Stimulated activated CD4-positive, alpha-beta T cell treated with anti-CD3 and anti-CD28 coated beads, Interleukin-1b, Interleukin-23, amount 100 ng/mL, for 1 hour (primary cell): ENCODE measurements at places on chromosomes 3 and 15.

DNA sequence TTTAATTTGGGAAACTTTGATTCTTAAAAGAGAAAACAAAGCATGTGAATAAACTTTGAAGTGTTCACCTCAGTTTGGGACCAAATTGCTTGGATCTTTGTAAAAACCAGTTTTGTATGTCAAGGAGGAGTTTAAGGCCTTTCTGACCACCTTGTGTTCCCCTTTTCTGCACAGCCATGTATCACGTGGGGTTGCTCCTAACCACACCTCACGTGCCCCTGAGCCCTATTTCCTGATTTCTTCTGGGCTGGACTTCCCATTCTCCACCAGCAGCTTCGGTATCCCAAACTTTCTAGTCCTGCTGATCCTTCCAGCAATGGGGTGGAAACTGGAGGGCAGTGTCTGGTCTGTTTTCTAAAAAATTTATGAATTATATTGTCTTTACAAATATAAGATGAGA lies 76.4 kb upstream of the STT3B start:
- no peak for DNase-seq

- DNase-seq, result no peak
Observed at GRCh38 chr15:41241221-41241964, 10.3 kb downstream of the CHP1 start.

GRCh38 chr3:14415501-14415900 lies 13.1 kb downstream of the SLC6A6 start:
- no peak for DNase-seq

- DNase-seq, result no peak
Observed at GRCh38 chr3:73950865-73951558, 326.3 kb upstream of the PDZRN3 start.

DNA sequence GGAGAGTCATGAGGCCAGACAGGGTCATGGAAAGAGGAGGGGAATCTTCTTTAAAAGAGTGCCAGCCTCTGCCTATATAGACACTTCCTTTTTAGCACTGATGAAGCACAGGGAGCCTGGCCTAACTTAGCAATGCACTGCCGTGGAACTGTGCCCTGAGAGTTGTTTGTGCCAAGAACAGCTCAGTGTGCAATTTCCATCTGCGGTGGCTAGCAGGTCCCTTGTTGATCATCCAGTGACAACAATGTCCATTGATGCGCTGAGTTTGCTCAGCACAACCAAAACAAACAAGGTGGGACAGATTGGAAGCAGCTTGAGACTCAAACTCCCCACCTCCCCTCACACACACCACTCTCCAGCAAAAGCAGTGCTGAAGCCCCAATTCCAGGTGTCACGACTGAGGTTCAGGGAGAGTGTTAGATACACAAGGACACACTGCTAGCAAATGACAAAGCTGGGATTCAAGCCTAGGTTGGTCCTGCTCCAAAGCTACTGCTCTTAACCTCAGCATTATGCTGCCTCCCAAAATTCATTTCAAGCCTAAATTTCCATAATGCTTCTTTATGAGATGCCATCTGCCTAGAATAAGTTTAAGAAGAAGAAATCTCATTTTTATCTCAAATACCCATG lies 316.6 kb upstream of the UBE2E2 start:
- DNase-seq, result no peak

- no peak for DNase-seq
Observed at GRCh38 chr3:150921209-150921608, 16.0 kb upstream of the MINDY4B start.

GRCh38 chr3:11509173-11510000 lies 134.3 kb downstream of the VGLL4 start:
- DNase-seq, result no peak

DNA sequence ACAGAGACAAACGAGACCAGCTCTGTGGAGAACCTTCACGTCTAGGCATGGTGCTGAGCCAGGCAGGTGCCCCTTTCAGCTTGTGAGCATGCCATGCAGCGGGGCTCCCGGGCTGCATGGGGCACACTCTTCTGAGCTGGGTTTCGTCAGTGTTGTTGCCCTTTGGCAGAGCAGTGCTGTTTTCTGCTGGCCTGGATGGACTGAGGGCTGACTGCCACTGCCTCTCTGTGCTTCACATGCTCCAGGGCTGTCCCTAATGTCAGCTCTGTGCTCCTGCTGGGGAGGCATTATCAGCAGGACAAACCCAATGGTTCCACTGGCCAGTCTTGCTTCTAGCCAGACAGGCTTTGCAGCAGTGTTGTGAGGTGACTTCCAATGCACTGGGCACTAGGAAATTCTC lies 9.5 kb downstream of the GASK1A start:
- DNase-seq, result no peak

GRCh38 chr15:95439922-95440376 lies 890.6 kb upstream of the NR2F2 start:
- no peak for DNase-seq

DNA sequence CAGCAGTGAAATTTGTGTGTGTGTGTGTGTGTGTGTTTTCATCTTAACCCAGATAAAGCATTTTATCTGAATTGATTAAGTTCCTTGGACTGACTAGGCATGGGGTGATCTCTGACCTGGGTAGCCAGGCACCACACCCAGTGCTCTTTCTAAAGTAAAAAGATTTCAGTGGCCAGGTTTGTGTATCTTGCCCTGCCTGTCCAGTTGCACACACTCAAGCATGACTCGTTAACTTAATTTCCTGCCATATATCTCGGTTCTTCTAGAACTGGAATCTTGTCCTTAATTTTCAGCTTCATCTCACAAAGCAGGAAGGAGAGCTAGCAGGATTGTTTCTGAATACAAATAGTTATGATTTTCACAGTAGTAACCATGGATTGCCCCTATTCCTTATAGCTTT lies 17.0 kb downstream of the TM4SF18 start:
- DNase-seq, result no peak

- DNase-seq, result no peak
Observed at GRCh38 chr15:85414991-85415390, 34.6 kb downstream of the AKAP13 start.

- DNase-seq, result no peak
Observed at GRCh38 chr15:74725225-74725774, at the start of gene CYP1A1. Gene CYP1A1, minus strand, starts transcription at chr15:74725528. Its CDS starts 2,431 bp downstream, at chr15:74723097.

DNA sequence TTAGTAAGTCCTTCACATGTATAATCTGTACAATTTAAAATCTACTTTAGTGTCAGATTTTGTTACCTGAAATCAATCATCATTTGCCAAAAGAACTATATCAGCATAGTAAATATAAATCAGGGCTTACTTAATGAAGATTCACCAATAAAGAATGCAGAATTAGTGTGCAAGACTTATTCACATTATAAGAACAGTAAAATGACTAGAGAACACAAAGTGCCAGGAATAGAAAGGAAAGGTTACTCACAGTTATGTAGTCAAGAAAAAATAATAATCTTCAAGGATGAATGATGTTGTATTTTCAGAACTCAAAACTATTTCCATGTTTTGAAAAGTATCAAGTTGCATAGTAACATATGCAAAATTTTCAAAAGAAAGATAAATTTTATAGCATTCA lies 891.9 kb downstream of the ROBO1 start:
- no peak for DNase-seq

DNA sequence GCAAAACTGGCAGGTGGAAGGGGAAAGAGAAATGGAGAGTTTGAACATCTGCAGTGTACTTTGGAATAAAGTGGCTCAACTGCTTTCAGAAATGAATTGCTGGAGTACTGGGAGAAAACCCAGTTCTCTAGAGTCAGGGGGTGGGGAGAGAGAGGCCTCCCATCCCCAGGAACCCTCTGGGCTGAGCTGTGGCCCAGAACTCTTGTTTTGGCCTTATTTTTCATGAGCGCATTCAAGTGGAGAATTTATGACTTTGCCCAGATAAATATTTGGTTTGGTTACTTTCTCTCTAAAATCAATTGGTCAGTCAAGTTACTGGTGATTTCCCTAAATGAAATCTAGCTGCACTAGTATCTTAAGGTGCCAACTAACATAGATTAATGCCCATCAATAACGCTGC lies 28.7 kb upstream of the HACD2 start:
- no peak for DNase-seq

GRCh38 chr3:96619475-96619874 lies 194.9 kb upstream of the EPHA6 start:
- DNase-seq, result no peak

GRCh38 chr15:33720952-33721351 lies 247.3 kb upstream of the CHRM5 start:
- no peak for DNase-seq

DNA sequence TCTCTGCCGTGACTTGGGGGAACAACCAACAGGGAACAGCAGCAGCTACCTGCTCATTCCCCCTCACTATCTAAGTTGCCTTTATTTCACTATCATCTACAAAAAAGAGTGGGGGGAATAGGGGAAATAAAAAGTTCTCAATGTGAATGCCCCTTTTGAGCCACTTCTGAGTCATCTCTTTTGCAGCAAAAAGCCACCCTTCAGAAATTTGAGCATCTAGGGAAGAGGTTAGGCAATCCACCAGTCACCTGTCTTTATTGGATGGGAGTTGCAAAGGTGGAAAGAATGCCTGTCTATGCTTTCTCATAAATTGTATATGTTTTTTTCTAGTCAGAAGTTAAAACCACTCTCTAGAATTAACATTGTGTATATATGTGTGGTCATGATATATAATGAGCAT lies 41.1 kb downstream of the GPD1L start:
- DNase-seq, result no peak

DNA sequence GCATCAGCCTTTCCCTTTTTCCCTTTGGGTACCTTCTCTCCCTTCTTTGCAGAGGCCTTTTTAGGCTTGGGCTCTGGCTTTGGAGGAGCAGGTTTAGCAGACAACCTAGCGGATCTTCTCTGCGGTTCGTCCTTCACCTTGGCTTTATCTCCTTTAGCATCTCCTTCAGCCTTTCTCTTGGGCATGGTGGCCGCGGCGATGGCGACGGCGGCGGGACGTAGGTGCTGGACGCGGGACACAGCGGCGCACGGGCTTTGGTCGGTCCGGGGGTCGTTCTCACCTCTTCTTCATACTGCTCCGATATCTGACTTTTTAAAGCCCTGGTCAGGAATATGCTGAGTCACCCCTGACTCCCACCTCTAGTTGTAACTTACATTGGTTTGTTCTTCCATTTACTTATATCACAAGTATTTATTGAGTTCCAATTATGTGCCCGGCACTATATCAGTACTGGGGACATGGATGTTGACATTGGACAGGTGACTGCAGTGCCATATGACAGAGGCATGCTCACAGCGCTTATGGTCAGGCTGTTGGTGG lies 43.1 kb upstream of the SH3BP5 start:
- no peak for DNase-seq

- DNase-seq, result no peak
Observed at GRCh38 chr3:164190566-164190965, 887.7 kb downstream of the SI start.

DNA sequence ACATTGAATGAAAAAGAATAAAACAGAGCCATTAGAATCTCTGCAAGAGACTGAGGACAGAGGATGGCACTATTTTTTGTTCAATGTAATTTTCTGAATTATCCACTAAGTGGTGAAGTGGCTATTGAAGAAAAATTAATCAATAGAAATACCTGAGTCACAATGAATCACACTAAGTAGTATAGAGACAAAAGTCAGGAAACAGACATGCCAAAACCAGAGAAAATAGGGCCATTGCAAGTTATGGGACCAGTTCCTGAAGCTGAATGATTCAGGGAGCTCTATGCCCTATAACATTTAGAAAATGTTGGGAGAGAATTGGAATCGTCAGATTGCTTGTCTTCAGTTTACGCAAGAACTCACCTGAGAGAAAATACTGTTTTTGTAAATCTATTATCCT lies 1103.2 kb upstream of the ALCAM start:
- no peak for DNase-seq

- no peak for DNase-seq
Observed at GRCh38 chr15:57509965-57510364, 81.7 kb upstream of the MYZAP start.

- DNase-seq, result no peak
Observed at GRCh38 chr3:1942781-1943180, 155.9 kb upstream of the CNTN4 start.

DNA sequence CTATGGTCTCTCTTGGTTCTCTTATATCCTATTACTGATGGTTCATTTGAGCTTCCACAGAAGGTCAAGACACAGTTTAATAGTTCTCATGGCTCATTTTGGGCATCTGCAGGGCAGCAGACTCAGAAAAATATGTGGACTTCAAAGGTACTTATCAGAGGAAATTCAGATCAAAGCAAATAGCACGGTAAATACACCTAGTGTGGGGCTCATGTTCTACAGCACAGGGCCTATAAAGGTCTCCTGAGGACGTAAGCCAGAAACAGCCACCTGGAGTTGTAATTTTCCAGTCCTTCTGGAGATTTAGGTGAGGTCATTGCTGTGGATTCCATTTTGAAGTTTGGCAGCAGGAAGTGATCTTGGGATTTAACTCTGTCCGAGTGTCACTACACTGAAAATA lies 134.5 kb upstream of the SGO1 start:
- DNase-seq, result no peak

DNA sequence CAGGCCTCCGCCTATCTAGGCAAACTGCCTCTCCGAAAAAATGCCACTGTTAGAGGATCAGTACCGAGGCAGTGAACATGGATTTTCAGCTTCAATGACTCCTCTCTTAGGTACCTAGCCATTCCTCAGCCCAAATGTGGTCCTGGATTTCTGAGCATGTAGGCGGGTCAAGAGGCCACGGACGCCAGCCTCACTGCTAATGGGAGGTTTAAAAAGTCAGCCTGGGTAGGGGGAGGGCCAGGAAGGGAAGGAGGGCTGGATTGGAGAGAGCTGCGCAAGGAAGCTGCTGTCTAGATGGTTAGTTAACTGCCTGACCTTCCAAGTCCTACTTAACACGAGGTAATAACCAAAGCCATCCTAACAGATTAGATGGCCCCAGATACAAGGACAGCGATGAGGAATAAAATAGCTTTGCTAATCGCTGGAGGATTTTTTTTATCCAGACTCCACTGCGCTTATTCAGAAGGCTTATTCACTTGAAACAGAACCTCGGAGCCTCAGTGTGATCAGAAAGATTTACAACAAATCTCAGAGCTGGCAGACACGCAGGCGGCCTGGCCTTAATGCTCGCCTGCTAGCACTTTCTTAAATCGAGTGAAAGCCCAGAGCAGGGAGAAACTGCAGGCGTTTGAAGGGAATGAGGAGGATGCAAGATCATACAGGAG lies 34.3 kb downstream of the TLE3 start:
- no peak for DNase-seq

- DNase-seq, result no peak
Observed at GRCh38 chr3:186212611-186213010, 103.7 kb upstream of the ETV5 start.

- no peak for DNase-seq
Observed at GRCh38 chr3:119639494-119640350, 20.7 kb downstream of the POPDC2 start.

DNA sequence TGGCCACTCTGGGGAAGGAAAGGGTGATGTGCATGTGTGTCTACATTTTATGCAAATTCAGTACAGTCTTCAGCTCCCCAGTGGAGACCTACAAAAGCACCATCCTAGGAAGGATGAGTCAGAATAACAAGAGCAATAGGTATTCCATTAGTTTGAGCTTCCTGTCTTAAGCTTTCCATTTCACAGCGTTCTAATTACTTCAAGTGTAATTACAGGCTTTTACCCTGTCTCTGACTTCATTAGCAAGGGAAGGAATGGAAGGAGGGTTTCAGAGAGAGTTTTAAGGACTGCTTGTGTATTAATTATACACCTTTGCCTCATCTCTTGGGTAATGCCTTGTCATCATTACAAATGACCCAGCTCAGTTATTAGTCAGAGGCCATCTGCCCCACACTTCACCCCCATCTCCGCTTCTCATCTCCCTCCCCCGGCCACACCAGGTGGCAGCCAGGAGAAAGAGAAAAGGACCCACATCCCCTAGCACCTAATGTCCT lies 202.8 kb upstream of the MRPL3 start:
- DNase-seq, result no peak

GRCh38 chr15:96037584-96037983 lies 292.9 kb upstream of the NR2F2 start:
- no peak for DNase-seq
